ENCODE measurements at places on chromosomes 16 and 17. TPM values are rescaled to one million over a fixed set of nuclear protein-coding genes. Genes with fewer than 3 reads are reported as not detected.

The P2RX5 gene
- total RNA-seq = 4.8 TPM

GRCh38 chr17:27379888-27380533 is 76.2 kb upstream of the KSR1 start:
- DNase-seq = peak; percentile 63
- H3K27ac ChIP-seq = no peak overlapping the region
- H3K27me3 ChIP-seq = no peaks in the 10 kb centered on the region
- H3K36me3 ChIP-seq = no peaks in the 10 kb centered on the region
- H3K4me1 ChIP-seq = peaks cover 6% of the 10 kb centered on the region

- no peak for DNase-seq
- peaks cover 15% of the 10 kb centered on the region for H3K4me1 ChIP-seq
- H3K4me3 ChIP-seq = peak overlapping the region; percentile 88
- peak overlapping the region; percentile 52 for H3K27ac ChIP-seq
These were observed 393 bp downstream of the ANKRD11 start for GRCh38 chr16:89489898-89490438.

DNA sequence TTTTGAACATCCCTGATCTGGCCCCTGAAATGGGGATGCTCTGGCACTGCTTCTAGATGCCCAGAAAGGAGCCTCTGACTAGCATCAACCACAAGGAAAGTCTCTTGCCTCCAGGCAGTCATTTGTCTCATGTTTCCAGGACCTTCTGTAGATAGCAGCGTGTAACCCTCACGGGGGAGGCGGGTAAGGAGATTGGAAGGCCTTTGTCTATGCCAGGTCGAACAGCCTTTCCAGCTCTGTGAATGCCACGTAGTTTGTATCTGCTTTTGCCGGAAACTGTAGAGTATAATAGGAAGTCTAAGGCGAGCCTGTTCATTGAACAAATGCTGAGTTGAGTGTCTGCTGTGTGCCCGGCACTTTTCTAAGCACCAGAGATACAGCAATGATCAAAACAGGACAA is 43.9 kb upstream of the AQP8 start:
- H3K36me3 ChIP-seq = peaks cover 74% of the 10 kb centered on the region
- H3K4me1 ChIP-seq = no peaks in the 10 kb centered on the region
- H3K27ac ChIP-seq = no peak overlapping the region
- no peak for DNase-seq
- no peak overlapping the region for H3K4me3 ChIP-seq

DNA sequence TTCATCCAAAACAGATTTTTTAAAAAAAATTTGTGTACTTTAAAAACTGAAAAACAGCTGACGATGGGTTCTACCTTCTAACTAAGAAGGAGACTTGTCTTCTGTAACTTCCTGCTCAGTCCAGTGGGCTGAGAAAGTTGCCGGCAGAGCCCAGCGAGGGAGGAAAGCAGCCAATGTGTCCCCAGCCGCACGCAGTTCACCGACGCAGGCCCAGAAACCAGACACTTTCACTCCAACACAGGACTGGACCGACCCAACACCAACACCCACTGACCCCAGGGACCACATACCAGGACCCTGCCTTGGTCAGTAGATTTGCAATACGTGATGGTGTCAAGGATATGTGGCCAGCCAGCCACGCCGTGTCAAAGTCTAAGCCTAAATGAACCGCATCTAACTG is 25.6 kb downstream of the TRAP1 start:
- H3K4me3 ChIP-seq = no peak overlapping the region
- no peak for DNase-seq
- H3K27ac ChIP-seq = no peak overlapping the region
- H3K4me1 ChIP-seq = peaks cover 8% of the 10 kb centered on the region

- H3K4me1 ChIP-seq = peaks cover 21% of the 10 kb centered on the region
- no peak overlapping the region for H3K4me3 ChIP-seq
- H3K27ac ChIP-seq = no peak overlapping the region
- H3K27me3 ChIP-seq = no peaks in the 10 kb centered on the region
- H3K36me3 ChIP-seq = no peaks in the 10 kb centered on the region
These were observed 275.3 kb downstream of the PARN start for GRCh38 chr16:14354561-14355351.

- peaks cover 65% of the 10 kb centered on the region for H3K36me3 ChIP-seq
- no peaks in the 10 kb centered on the region for H3K4me1 ChIP-seq
- H3K4me3 ChIP-seq = no peak overlapping the region
- H3K27ac ChIP-seq = peak overlapping the region; percentile 12
These were observed 148.9 kb downstream of the MRTFB start for GRCh38 chr16:14219983-14220382.
